Stimulated activated CD4-positive, alpha-beta T cell treated with anti-CD3 and anti-CD28 coated beads, Interleukin-12 subunit alpha, Interleukin-12 subunit beta, amount 100 ng/mL, for 48 hours (primary cell): ENCODE measurements at places on chromosomes 2 and 18.
A peak's percentile ranks its signal among the peaks of the same experiment; 100 is the strongest.

DNA sequence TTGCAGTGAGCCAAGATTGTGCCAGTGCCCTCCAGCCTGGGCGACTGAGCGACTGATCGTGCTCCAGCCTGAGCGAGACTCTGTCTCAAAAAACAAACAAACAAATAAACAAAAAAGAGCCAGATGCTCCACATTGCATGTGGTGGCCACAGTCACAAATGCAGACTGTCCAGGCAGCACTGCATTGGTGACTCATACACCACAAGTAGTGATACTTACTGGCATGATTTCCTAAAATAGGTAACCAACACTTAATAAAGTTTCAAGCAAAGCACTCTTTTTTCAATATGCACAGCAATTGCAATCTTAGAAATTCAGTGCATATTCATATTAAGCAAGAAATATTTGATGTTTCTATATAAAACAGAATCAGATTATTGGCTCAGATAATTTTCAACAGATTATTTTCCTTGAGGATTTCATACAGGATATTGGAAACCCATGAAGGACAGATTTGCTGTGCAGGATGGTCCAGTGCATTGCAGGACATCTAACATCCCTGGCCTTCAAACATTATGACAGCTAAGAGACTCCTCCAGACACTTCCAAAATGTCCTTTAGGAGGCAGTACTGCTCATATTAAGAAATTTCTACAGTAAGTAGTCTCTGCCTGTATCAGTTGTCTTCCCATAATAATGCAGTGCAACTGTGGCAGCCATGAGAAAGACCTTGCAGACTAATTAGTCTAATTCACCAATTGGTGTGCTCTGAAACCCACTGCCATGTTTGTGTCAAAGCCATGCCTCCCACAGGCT lies 10.5 kb upstream of the SLC1A4 start:
- no peak for DNase-seq

GRCh38 chr18:65214456-65214855 lies 536.4 kb upstream of the CDH7 start:
- DNase-seq = no peak

DNA sequence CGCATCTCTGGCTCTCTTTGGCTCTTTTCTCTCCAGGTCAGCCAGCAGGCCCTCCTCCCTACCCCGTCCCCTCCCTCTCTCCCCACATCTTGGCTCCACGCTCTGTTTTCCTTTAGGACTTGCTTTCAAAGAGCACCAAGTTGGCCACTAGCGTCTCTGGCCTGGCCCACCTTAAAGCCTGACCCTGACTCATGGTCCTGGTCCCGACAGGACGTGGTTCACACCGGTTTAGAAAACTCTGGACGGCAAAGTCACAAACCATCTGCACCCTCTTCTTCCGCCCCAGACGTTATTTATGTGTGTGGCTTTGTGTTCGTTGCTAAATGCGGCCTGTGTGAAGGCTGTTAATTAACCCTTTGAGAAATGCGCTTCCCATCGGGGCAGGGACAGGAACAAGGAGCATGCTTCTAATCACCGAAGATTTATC lies 169.0 kb upstream of the HAAO start:
- DNase-seq = no peak

DNA sequence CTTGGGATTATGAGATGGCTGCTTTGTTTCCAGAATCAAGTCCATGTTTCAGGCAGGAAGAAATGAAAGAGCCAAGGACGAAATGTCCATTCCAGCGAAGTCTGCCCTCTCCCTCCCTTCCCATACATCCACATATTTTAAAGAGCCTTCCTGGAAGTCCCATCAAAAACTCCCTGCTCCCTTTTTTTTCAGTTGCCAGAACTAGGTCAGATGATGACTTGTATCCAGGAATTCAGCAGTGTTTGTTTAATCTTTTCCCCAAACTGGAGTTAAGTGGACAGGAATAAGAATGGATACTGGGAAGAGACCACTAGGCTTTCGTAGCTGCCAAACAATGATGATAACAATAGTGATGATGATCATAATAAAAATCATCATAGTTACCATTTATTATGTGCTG lies 198.7 kb downstream of the MEIS1 start:
- no peak for DNase-seq

DNA sequence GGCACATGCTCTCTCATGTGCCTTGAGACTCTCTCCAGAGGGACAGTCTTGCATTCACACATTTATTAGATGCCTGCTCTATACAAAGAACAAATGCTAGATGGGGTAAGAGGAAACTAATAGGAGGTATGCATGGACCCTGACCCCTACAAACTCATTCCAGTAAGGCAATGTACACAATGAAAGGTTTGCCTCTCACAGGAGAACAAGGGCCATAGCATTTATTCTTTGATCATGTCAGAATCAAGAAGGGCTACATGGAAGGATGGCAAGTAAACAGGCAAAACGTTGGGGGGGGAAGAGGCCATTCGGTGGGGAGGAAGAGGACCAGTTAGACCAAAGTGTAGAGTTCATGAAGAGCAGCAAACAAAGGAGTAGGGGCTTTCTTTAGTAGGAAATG lies 130.2 kb downstream of the TMEM163 start:
- DNase-seq = no peak

GRCh38 chr2:211347328-211347727 lies 790.9 kb downstream of the CPS1 start:
- no peak for DNase-seq

GRCh38 chr18:4433717-4434116 lies 21.4 kb downstream of the DLGAP1 start:
- no peak for DNase-seq

- DNase-seq = no peak
Observed at GRCh38 chr18:56248610-56249235, 389.7 kb downstream of the TXNL1 start.

GRCh38 chr2:160241251-160242137 lies 41.4 kb upstream of the ITGB6 start:
- DNase-seq = no peak

DNA sequence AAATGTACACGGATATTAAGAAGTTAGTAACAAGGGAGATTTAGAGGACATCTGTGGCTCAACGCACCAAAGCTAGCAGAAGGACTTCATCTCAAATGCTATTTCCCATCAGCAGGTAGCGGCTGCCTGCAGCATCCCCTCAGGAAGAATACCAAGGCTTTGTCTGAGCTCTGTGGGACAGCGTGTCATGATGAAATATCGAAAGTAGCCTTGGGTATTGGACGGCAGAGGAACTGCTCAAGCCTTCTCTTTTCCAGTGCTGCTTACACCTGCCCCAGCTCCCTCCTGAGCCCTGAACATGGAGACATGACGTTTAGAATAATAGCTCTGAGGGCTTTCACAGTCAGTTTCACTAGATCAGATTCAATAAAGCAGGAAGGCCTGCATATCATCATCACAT lies 241.6 kb downstream of the SUCLG1 start:
- DNase-seq = no peak

- no peak for DNase-seq
Observed at GRCh38 chr18:64929036-64929435, 780.1 kb upstream of the LINC00305 start.

DNA sequence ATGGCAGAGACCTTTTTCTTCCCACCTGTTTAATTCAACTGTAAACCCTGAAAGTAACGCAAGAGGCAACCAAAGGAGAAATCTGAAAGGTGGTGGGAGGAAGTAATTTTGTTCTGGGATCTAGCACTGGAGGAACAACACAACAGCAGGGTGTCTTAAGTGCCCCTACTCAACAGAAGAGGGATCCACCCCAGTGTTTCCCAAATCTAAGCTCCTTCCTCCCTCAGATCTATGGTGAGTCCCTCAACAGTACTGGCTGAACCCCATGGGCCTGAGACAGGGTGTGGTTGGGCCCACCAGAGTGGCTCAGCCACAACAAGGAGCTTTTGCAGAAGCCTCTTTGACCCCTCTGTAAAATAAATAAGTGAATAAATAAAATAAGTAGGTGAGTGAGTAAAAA lies 790.3 kb downstream of the ERBB4 start:
- DNase-seq = no peak

- DNase-seq = no peak
Observed at GRCh38 chr2:186426153-186427016, 59.7 kb upstream of the ZC3H15 start.

DNA sequence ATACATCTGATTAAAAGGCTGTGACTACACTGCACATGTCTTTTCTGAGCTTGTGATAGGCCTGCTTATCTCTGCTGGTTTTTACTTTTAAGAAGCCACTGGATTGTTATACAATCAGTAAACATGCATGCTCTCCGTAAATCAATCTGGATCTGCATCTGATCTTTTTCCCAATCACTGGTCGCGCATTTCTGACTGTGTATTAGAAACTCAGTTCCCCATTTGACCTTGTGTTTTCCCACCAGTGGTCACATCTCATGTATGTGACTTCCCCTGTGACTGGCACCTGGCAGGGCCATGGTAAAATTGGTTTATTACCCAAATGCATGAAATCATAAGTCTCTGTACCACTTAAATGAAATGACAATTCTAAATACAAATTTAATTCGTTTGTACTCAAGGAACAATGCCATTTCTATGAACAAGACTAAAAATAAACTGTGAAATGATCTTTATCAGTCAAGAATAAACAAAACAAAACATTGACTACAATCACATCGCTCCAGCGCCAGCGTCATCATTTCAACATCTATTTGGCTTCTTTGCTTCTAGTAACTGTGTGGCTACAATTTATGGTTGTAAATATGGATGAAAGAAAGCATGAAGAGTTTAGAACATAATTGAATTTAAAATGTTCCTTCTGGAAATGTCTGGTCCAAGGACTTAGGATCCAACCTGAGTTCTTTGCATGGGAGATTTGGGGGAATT lies 396.6 kb upstream of the TRIB2 start:
- no peak for DNase-seq

- DNase-seq = no peak
Observed at GRCh38 chr2:144834363-144834762, 314.4 kb upstream of the ZEB2 start.

GRCh38 chr2:157898591-157898996 lies 22.5 kb upstream of the ACVR1 start:
- peak; percentile 72 for DNase-seq

GRCh38 chr2:217735034-217735433 lies 267.8 kb downstream of the TNS1 start:
- no peak for DNase-seq

- DNase-seq = no peak
Observed at GRCh38 chr18:63763831-63764600, 11.2 kb upstream of the SERPINB7 start.

DNA sequence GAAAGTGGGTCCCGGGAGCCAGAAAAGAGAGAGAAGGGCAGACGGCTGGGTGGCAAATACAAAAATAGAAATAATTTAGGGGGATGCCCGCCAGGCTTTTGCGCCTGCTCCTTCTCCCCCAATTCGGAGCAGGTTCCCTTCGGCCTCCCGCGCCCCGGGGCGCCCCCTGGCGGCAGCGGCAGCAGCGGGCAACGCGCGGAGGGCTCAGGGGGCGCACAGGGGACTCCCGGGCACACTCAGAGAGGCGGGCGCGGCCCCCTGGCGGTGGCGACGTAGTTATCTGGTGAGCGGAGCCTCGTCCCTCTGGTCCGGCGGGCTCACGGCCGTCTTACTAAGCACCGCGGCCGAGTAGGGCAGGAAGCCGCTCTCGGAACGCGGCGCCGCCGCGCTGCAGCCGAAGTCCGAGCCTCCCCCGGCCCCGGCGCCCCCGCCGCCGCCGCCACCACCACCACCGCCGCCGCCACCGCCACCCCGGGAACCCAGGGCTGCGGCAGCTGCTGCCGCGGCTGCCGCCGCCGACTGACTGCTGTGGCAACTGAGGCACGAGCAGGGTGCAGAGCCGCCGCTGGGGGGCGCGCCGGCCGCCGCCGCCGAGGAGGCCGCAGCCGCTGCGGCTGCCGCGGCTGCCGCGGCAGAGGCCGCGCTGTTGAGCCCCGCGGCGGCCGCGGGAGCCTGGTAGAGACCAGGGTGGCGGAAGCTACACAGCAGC lies 3.8 kb downstream of the EVX2 start:
- DNase-seq = no peak

GRCh38 chr2:74137651-74138599 lies 9.8 kb downstream of the BOLA3 start:
- DNase-seq = no peak

DNA sequence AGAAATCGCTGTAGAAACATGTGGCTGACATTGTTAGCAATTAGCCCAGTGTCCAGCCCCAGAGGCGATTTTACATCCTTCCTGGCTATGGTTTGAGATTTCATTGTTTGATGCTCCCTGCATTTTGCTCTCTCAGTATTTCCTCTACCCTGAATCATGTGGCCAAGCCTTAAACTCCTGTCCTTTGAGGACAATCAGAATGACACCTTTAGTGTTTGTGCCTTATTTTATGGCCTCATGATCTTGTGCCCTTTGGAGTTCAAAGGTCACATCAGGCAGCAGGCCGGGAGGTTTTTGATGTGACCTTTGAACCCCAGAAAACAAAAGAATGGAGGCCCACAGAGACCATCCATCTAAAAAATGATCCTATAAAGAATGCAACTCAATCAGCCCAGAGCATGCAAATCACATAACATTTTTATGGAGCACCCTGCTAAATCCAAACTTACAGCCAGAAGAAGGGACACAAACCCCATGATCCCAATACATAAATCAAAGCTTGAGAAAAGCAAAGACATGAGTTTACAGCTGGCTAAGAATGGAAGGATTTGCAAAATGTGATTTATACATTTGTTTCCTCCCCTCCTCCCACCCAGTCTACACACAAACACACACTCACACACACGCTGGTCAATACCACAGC lies 52.5 kb downstream of the FECH start:
- DNase-seq = no peak

DNA sequence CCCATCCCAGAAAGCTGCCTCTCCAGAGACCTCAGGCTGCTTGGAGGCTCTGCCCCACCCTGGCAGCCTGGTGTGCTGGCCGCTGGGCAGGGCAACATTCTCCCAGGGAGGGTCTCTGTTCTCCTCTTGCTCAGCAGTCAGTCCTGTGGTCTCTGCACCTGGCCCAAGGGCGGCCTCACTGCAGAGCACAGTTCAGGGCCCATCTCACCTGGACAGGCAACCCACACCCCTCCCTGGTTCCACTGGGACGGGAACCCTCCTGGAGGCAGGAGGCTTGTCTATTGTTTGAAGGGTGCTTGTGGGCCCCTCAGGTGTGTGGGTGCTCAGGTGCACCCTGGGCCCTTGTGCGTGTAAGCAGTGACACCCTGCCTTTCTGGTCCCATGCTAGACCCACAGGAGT lies 67.2 kb upstream of the OTOS start:
- DNase-seq = no peak

DNA sequence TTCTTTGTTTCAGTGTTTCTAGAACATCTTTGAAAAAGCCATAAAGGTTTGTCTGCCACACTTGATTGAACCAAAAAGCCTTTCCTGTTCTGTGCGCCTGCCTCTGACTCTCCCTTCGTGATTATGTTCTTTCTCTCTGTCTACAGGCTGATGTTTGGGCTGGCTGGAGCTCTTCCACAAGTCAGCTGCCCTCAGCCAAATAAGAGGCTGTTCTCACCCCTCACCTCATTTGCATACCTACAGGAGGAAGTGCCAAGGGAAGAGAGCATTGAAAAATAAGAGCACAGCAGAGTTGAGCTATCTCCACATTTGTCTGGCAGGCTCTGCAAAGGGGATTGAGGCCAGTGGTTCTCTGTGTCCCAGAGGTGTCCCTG lies 15.8 kb downstream of the INPP5D start:
- DNase-seq = no peak

- DNase-seq = no peak
Observed at GRCh38 chr2:186639939-186640338, 50.1 kb downstream of the ITGAV start.
